ENCODE measurements at places on chromosomes 1 and 21. TPM values are rescaled to one million over a fixed set of nuclear protein-coding genes. Genes with fewer than 3 reads are reported as not detected.

- DNase-seq = no peak
Measured at GRCh38 chr21:17848228-17848627, 29.1 kb upstream of the C21orf91 start.

DNA sequence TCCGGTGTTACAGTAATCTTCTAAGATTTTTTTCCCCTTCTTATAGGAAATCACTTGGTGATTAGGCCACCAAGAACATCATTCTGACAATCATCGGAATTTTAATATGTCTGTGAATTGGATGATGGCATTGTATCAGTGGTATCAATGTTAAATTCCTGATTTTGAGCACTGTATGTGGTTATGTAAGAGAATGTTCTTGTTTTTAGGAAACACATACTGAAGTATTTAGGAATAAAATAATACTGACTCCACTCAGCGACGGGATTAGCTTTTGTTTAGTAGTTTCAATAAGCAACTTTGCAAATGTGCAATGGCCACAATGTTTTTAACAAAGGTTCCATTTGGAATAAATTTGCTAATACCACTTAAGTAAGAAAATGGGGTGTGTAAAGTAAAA, 30.6 kb downstream of the COL6A1 start:
- DNase-seq = no peak

DNA sequence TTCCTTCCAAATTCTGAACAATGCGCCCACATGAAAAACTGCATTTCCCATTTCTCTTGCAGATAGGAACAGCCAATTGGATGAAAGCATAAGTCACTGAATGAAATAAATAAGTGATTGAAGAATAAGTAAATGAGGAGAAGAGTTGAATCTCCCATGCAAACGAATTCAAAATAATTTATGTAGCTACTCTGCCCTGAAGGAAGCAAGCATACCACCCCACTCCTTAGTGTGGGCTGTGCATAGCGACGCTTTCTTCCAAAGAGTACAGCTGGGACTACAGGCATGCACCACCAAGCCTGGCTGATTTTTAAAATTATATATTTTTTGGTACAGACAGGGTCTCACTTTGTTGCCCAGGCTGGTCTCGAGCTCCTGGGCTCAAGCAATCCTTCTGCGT, 16.5 kb upstream of the RIMKLA start:
- no peak for DNase-seq

GRCh38 chr1:171055966-171056643, 34.6 kb upstream of the FMO3 start:
- no peak for DNase-seq

UMODL1 gene
- not detected for total RNA-seq
